ENCODE measurements at places on chromosomes 7 and 10. TPM values are rescaled to one million over a fixed set of nuclear protein-coding genes. Genes with fewer than 3 reads are reported as not detected.

DNA sequence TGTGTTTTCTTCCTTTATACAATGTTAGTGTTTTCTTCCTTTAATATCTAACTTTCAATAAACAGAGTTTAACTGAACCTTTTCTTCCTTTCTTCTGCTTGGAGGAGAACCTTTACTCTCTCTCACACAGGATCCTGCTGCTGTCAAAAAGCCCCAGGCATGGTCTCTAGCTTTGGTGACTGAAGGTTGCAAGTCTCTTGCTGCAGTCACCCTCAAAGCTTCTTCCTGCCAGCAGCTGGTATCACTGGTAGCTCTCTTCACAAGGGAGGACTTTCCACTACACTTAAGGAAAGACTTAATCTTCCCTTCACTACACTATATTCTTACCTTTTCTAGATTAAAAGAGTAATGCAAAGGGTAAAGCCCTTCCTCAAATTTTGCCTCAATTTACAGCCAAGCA is 153.4 kb downstream of the SGMS1 start:
- DNase-seq: no peak

GRCh38 chr10:18607503-18608378 is 43.6 kb downstream of the NSUN6 start:
- no peak for DNase-seq

DNA sequence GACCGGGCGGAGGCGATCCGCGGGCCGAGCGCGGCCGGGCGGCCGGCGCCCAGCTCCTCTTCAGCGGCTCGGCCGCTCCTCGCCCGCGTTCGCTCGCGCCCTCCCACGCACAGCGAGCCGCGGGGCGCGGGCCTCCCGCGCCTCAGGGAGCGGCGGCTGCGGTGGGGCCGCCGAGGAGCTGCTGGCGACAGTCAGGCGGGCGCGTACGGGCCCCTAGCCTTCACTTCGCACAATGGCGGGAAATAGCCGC is at the start of gene MCMBP:
Gene MCMBP (minus strand): TSS at position 234 of the 250 bp plus-strand sequence. CDS start 259 bp downstream, outside the sequence.
- DNase-seq: no peak

The LRRC17 gene
- total RNA-seq: 33.6 TPM

The AKR1D1 gene
- total RNA-seq: not detected

DNA sequence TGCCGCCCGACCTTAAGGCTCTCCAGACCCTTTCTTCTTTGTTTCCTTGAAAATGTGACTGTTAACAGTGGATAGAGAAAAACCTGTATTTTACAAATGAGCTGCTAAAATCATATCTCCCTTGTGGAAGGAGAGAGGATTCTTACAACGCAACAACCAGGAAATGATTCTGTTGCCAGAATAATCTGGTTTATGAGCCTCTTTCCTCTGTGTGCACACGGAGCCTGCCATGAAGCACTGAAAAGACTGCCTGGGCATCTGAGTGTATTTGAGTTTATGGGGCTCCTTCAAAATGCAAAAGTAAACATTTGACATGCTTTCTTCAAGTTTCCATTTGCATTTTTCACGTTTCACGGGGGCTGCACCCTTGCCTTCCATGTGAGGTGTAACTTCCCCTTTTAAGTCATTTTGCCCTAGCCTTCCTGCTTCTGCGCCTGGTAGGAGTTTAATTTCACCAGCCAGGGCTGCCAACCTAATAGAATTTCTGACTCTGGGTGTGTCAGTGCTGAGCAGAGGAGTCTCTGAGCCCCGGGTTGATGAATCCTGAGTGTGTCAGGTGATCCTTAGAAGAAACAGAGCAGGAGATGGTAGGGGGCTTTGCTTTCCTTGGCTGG is 101.2 kb downstream of the GRB10 start:
- no peak for DNase-seq

DNA sequence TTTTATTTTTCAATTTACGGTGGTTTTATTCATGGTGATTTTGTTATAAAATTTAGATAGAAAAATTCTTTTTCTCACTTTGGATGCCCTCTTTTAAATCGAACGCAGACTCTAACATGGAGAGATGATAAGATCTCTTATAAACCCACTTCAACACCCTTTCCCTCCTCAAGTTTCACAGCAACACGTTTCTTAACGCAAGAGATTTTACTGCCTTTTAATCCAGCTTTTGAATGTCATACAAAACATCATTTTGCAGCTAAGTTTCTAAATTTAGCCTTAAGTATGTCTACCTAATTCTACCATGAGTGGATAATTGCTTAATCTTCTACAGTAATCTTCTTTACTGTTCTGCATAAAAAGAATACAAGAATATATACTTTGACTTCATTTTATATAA is 70.0 kb downstream of the SEMA3C start:
- DNase-seq: no peak

The CXCL12 gene
- 90.7 TPM for total RNA-seq

The SLC16A9 gene
- total RNA-seq: 19.9 TPM

DNA sequence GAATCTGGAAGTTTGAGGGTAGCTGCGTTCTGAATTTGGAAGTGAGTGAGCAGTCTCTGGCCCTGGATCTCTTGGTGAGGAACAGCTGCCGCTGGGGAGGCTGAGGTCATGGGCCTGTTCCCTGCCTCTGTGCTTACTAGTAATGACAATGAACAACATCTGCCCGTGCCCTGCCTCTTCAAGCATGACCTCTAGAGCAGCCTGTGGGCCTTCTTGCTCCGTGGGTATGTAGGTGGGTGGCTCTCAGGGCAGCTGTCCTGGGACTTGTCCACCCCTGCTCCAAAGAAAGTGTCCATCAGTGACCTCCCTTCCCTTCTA is 186.2 kb downstream of the CXCL12 start:
- no peak for DNase-seq

- DNase-seq: peak; percentile 21
Measured at GRCh38 chr10:79409726-79410085, 35.7 kb downstream of the ZCCHC24 start.

The LHPP gene
- 8.1 TPM for total RNA-seq

DNA sequence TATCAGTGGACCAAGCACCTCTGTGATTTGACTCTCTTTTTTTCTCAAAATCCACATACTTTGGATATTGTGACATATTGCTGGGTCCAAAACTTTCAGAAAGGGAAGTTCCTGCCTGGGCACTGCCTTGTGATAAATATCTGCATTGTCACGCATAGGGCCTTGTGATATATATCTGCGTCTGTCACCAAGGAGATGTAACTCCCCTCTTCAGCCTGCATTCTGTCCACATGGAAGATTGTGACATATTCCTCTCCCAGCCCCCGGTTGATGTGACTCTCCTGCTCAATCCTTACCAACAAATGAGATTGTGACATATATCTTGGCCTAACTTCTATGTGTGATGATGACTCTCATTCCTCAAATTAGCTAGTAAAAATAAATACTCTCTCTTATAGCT is 25.4 kb upstream of the ZNF107 start:
- DNase-seq: no peak

- DNase-seq: no peak
Measured at GRCh38 chr10:82778908-82779307, 903.9 kb downstream of the NRG3 start.

DNA sequence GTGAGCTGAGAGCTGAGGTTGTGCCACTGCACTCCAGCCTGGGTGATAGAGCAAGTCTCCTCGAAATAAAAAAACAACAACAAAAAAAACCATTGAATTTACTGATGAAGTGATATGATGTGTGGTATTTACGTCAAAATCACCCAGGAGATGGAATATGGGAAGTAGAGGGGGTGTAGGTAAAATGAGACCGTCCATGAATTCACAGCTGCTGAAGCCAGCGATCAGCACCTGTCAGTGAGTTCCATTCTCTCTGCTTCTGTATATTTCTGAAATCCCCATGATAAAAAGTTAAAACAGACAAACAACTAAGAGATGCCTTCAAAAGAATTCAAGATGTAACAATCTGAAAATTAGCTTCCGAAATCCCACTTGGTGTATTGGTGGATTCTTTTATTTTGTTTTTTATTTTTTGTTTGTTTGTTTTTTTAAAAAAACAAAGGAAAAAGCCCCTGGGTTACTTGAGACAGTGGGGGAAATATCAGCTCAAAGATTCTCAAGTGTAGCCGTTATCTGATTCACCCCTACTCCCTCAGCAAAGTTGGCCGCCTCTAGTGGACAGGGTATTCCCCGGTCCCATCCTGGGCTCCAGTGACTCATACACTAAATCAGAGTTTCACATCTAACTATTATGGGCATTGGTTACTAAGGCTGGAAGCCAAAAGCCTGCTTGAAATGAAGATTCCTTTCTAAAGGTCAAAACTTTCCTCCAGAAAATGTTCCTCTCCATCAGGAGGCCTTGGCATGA is 76.4 kb downstream of the MAP3K8 start:
- no peak for DNase-seq

DNA sequence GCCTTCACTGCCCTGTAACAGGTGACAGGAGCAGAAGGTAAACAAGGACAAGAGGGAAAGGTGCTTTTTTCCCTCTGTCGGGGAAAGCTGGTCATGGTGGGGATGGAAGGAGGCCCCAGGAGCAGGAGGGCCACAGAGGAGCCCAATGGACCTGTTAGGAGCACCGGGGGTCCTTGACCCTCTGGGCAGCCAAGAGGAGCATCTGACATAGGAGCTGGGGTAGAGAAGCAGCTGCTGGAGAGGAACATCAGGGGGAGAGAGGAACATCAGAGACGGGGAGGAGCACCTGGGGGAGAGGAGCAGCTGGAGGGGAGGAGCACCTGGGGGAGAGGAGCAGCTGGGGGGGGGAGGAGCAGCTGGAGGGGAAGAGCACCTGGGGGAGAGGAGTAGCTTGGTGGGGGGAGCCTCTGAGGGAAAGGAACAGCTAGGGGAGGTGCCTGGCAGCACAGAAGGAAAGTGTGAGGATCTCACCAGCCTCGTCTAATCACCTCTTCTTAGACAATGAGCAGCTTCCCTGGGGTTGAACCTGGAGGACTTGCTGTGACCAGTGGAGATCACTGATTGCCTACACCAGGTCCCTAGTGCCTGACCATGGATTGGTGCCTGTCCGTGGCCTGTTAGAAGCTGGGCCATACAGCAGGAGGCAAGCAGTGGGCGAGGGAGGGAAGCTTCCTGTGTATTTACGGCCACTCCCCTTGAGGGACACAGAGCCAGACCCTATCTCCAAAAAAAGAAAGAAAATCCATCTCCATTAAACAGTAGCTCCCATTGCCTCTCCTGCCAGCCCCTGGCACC is 37.6 kb downstream of the JAKMIP3 start:
- DNase-seq: no peak

- DNase-seq: no peak
Measured at GRCh38 chr10:35854661-35855060, 212.6 kb upstream of the FZD8 start.

GRCh38 chr10:70084189-70084588 is 31.5 kb downstream of the MACROH2A2 start:
- no peak for DNase-seq

The LCOR gene
- 107 TPM for total RNA-seq
